ENCODE measurements at places on chromosomes 1 and 21. TPM values are rescaled to one million over a fixed set of nuclear protein-coding genes. Genes with fewer than 3 reads are reported as not detected.
A peak's percentile ranks its signal among the peaks of the same experiment; 100 is the strongest.

- DNase-seq: no peak
Measured at GRCh38 chr1:198902655-198903054, 263.8 kb downstream of the PTPRC start.

GRCh38 chr1:19057182-19057779 is 100.8 kb upstream of the IFFO2 start:
- DNase-seq: no peak

EVA1B gene
- 10.8 TPM for total RNA-seq

DNA sequence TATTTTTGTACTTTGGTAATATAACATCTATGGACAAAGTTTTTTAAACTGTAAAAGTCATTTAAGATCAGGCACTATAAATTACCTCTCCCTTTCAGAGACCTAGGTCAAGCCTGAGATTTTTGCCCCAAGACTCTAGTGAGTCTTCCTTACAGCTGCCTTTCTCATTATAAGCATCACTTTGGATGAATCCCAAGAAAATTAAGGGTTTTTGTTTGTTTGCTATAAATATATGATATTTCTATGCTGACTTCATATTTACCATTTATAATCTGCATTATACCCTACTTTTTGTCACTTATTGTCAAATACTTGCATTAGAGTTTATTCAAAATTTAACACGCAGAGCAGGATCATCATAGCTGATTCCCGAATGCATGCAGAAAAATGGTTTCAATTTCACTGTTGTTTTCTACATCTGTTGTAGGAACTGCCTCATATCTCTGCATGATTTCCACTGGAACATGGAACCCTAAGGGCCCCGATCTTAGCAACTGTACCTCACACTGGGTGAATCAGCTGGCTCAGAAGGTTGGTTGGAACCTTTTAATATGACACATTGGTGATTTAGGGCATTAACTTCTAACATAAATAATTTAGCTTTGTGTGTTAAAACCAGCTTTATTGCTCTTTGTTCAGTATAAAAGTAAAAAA is 150.0 kb downstream of the ADGRL2 start:
- no peak for DNase-seq

GRCh38 chr1:46098027-46098712 is 34.3 kb downstream of the PIK3R3 start:
- DNase-seq: no peak

GRCh38 chr1:109370712-109371340 is 26.9 kb downstream of the SORT1 start:
- DNase-seq: no peak

- DNase-seq: no peak
Measured at GRCh38 chr21:31470896-31471694, 127.0 kb upstream of the TIAM1 start.

GRCh38 chr1:213136190-213136917 is 85.3 kb downstream of the RPS6KC1 start:
- DNase-seq: no peak

DNA sequence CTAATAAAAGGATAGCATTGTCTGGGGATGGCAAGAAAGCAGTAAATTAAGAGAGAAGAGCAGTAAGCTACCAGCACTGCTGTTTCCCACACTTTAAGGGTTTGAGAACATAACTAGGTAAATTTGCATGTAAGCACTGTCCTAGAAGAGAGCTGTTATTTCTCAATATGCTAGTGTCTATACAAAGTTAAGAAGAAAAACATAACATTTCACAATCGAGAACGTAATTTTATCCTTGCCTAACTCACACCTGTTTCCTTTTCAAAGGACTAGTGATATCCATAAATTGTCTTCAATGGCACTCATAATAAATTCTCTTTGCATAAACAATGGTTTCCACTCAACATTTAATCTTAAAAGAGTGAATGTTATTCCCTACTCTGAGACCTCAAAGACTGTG is 576.0 kb downstream of the PTBP2 start:
- no peak for DNase-seq

GRCh38 chr1:101613546-101613945 is 376.7 kb downstream of the S1PR1 start:
- DNase-seq: no peak

BRDT gene
- total RNA-seq: not detected

DNA sequence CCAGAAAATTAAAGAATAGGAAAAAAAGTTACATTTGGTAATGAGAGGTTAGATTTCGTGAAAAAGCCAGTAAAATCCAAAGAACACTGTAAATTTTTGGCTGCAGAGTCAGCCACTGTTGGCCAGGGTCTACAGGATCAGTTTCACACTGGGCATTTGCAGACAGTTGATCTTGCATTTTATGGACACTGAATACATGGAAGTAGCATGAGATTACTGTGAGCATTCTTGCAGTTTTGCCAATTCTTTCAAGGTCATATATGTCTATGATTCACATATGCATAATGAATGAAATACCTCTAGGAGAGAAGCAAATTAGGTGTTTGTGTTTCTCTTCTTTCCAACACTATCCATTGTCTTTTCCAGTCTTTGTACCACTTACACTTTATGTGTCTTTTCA is 200.8 kb upstream of the DPYD start:
- no peak for DNase-seq

DNA sequence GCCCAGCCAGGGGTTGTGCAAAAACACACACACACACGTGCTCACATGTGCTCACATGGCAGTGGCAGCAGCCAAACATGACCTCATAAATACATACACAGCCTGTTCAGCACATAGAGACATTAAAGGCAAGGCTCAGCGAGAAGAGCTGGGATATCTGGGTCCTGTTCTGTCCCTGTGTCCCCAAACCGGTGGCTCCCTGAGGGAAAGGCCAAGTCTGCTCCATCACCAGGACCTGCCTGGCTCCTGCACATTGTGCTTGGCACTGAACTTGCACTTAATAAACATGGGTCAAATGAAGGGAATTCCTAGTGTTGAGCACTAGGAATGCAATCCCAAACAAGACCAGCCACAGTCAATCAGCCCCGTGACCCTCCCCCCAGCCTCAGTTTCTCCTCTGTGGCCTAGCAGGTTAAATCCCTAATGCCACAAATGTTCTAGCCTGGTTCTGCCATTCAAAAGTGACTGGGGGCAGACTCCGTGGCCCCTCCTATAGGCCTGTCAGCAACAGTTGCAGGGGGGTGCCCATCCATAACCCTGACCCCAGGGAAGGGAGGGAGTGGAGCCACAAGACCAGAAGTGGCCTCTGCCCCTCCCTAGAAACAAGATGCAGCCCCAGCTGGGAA is 160.9 kb upstream of the VAMP3 start:
- no peak for DNase-seq

PCP4L1 gene
- 0.17 TPM for total RNA-seq

GRCh38 chr1:21294266-21294989 is 4.2 kb upstream of the ECE1 start:
- DNase-seq: no peak

OLIG2 gene
- not detected for total RNA-seq

TCHHL1 gene
- total RNA-seq: not detected

MAB21L3 gene
- not detected for total RNA-seq

DNA sequence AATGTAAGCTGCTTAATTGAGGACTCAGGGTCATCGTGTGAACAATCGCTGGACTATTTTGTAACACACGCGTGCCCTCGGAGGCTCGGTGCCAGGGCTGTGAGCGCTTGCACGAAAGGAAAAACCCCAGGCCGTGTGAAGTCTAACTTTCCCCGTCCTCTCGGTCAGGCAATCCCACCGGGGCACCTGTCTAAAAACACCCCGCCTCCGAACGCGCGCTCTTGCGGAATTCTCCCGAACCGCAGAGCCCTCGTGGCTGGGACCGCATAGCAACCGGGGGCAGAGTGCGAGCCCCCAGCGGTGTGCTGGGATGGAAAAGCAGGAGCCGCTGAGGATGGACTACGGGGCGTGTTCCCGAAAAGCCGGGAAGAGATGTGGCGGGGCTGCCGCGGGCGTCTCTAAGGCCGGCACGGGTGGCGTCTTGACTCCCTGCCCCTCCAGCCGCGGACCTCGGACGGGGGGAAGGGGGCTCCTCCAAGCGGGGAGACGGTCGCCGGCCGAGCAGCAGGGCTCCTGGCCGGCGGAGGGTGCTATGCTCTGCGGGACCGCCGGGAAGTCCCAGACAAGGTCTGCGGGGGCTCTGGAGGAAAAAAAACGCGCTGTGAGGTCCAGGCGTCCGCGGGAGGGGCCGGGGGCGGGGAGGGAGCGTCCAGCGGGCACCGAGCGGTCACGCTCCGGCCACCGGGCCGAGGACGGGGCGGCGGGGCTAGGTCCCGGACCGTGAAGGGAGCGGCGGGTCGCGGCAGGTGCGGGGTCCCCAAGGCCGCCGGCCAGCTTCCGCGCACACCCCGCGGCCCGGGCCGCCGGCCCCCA is 936 bp downstream of the ZBTB21 start:
- peak; percentile 66 for DNase-seq

- DNase-seq: no peak
Measured at GRCh38 chr1:23341931-23342692, 2.0 kb downstream of the HNRNPR start.

GRCh38 chr1:2471587-2472001 is 4.5 kb upstream of the PLCH2 start:
- no peak for DNase-seq

PIGR gene
- not detected for total RNA-seq

DNA sequence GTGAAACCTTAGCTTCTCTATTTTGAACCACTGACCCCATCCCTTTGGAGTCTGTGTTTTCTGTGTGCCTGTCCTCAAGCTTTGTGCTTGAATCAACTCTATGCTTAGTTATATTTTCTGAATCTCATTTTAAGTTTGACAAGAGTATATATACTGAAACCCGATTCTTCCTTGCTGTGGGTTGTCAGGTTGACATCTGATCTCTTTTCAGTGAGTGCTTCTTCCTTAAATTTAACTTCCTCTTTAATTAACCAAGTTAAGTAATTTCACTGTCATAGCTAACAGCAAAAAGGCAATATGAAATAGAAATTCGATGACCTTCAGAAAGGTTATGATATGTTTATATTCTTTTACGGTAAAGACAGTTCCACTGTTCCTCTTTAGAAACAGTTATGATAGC is 69.4 kb downstream of the C1orf21 start:
- no peak for DNase-seq

TMEM200B gene
- 1.5 TPM for total RNA-seq

DNA sequence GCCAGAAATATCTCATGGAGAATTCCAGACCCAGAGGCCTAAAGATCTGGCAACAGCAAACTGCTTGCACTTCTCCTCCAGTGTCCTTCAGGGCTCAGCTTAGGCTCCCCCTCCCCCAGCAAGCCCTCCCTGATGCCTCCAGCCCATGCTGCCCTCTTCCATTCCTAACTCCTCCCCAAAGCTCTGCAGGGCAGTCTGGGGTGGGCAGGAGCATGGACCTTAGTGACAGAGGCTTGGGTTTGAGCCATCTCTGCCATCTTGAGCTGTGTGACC is 436.8 kb downstream of the PTPRU start:
- DNase-seq: no peak

DNA sequence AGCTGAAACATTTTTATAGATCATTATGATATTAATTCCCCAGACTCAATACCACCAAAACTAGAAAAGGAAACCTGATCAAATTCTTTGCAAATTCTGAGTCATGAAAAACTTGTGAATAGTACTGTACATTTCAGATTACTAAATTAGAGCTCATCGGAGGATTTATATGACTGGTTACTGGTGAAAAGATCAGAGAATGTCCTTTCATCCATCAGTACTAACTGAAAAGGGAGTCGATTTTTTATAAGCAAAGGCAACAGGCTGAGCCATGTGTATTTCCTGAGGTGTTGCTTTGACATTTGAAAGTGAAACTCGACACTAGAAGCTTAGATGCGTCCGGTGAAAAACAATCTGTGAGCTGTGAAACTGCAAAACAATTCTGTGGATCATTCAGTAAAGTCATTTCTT is 155.7 kb downstream of the TNFSF18 start:
- DNase-seq: no peak

DNA sequence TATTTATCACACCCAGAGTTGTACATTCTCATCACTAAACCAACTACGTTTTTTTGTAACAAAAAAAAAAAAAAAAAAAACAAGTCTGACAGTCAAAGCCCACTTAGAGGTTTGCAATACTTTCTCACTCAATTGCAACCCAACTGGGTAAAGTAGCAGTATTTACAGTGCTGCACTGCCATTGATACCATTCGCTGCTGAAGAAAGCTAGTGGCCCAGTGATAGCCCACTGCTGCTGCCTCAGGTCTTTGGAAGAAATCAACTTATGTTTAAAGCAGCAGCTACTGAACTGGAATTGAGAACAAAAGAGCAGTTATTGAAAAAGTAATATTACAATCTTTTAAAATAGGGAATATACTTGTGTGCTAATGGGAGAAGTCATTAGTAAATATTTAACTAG is 2.7 kb downstream of the HNRNPU start:
- no peak for DNase-seq

- no peak for DNase-seq
Measured at GRCh38 chr1:33626801-33627200, 154.4 kb downstream of the ZSCAN20 start.

DNA sequence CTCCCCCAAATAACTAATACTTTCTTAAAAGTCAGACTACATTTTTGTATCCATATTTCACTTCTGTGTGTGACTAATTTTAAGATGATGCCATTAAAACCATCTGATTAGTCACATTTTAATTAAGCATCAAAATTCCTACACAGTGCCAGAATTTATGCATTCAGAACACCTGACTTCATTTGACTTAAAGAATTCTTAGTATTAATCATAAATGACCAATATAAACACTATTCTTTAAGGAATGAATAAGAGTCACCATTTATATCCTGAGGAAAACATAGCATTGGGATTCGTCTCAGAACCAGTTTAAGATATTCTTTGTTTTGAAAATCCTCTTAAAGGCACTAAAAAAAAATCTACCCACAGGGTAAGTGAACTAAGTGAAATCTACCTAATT is 37.0 kb downstream of the TM2D1 start:
- no peak for DNase-seq

UQCRHL gene
- total RNA-seq: 6.0 TPM

- peak; percentile 76 for DNase-seq
Measured at GRCh38 chr1:24070821-24071393, 41.0 kb downstream of the MYOM3 start.

DNA sequence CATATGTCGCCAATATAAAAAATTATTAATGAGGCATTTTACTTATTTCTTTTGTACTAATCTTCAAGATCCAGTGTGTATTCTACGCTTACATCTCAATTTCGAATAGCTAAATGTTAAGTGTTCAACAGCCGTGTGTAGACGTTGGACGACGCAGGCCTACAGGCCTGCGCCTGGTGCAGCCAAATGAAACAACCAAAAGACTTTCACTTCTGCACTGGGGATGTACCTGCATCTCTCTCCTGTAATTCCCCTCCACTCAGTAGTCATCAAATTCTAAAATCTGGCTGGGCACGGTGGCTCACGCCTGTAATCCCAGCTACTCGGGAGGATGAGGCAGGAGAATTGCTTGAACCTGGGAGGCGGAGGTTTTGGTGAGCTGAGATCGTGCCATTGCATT is 76.8 kb upstream of the HNRNPU start:
- DNase-seq: no peak

PLA2G2A gene
- 82.2 TPM for total RNA-seq

GRCh38 chr21:26748066-26748465 is 97.1 kb downstream of the ADAMTS1 start:
- no peak for DNase-seq

Measured in left ventricle myocardium superior (tissue), 1 donor.